ENCODE measurements at places on chromosomes 12 and 14.
A peak's percentile ranks its signal among the peaks of the same experiment; 100 is the strongest.

GRCh38 chr12:82474181-82474797 lies 116.0 kb downstream of the METTL25 start:
- no peak for DNase-seq

DNA sequence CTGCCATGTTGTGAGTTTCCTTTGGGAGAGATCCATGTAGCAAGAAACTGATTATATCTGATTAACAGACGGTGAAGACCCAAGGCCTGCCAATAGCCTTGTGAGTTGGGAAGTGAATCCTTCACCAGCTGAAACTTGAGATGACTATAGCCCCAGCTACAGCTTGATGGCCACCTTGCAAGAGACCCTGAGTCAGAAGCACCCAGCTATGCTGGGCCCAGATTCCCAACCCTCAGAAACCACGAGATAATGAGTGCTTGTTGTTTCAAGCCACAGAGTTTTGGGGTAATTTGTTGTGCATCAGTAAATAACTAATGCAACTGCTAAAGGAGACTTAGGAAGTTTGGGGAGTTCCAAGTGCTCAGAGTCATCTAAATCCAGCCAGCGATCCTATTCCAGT lies 80.3 kb downstream of the AVPR1A start:
- peak; percentile 32 for DNase-seq

DNA sequence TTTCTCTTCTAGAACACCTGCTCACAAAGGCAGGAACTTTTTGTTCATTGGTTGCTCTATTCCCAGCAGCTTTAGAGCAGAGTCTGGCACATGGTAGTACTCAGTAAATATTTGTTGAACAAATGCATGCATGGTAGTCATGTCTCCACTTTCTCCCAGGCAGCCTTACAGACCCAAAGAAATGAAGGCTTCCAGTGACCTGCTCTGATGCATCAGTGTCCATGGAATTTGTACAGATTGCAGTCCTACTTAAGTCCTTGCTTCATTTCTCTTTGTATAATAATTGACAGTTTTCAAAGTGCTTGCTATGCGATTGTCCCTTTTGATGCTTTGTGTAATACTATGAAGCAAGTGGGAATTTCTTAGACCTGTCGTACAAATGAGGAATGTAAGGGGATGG lies 119.6 kb downstream of the DERA start:
- no peak for DNase-seq

DNA sequence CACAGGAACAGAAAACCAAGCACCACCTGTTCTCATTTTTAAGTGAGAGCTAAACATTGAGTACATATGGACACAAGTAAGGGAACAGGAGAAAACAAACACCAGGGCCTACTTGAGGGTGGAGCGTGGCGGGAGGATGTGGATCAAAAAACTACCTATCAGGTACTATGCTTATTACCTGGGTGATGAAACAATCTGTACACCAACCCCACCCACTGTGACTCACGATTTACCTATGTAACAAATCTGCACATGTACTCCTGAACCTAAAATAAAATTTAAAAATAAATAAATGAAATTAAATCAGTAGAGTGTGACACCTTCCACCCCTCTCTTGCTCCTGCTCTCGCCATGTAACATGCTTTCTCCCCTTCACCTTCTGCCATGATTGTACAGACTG lies 615.5 kb downstream of the RPL10L start:
- DNase-seq: no peak

- no peak for DNase-seq
These were observed 45.2 kb upstream of the BAZ1A start for GRCh38 chr14:34920339-34920738.

DNA sequence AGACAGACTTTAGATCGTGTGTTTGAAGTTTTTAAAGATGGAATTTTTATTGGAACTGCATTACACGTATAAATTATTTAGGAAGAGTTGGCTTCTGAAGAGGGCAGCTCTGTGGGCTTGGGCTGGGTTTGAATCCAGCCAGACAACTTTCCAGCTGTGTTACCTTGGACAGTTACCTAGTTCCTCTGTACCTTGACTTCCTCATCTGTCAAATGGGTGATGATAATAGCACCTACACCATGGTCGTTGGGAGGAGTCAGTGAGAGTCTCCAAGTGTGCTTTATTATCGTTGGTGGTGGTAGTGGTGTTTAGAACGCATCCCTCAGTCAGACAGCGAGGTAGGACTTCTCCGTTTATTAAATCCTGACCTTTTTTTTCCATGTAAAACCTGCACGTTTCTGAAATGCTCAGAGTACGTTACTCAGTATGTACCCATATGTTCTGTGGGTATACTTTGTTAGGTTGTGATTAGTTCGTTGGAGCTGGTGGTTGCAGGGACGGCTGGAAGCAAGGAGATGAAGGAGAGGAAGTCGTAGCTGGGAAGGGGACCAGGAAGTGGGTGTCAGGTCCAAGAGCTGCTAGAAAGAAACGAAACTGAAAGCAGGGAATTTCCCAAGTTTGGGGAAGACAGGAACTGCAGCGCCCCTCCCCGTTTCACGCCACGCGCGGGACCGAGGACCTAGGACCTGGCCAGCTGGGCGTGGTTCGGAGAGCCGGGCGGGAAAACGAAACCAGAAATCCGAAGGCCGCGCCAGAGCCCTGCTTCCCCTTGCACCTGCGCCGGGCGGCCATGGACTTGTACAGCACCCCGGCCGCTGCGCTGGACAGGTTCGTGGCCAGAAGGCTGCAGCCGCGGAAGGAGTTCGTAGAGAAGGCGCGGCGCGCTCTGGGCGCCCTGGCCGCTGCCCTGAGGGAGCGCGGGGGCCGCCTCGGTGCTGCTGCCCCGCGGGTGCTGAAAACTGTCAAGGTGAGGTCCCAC lies at the start of gene OAS3:
OAS3 (plus strand) TSS at position 734 of the 979 bp plus-strand sequence; CDS start at position 791, 57 bp downstream.
- DNase-seq: no peak

DNA sequence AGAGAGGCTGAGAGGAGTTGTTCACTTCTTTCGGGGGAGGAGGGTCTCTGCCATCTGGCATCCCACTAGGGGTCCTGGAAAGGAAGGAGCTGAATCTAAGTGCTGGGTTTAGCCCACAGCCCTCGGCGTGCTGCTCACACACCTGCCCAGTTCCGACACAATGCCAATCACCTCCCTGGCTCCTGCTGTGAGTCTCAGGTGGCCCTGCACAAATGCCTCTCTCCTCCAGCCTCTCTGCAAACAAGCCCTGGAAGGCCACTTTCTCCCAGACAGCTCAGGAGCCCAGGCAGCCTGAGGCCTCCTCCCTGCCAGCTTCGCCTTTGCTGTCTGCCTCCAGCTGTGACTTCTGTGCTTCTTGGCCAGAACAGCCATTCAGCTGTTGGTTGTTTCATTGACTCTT lies 51.2 kb downstream of the SMIM41 start:
- peak; percentile 57 for DNase-seq

- no peak for DNase-seq
These were observed 114.2 kb downstream of the RERGL start for GRCh38 chr12:17975763-17976162.

DNA sequence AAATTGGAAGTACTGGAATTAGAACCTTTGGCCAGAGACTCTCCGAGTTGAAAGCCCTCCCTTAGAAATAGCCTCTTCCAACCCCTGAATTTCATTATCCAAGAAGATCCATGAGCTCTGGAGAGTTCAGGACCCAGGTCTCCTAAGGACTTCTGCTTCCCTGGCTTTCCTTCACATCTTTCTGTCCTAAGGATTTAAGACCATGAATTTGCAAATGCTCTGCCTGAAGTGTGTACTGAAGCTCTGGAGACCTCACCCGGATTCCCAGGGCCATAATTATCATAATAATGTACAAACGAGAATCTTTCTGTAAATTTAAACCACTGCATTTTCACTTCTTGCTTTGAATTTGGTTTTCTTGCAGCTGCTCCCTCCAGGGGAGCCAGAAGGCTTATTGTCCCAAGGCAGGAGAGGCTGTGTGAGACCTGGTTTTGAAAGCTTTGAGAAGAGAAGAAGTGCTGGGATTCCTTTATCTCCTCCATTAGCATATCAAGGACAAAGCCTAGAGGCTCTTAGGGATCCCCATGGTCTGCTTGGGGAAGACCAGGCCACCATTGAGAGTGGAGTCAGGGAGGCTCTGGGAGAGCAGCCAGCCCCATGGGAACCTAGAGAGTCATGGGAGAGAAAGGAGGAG lies 41.1 kb downstream of the GLRX5 start:
- DNase-seq: no peak

DNA sequence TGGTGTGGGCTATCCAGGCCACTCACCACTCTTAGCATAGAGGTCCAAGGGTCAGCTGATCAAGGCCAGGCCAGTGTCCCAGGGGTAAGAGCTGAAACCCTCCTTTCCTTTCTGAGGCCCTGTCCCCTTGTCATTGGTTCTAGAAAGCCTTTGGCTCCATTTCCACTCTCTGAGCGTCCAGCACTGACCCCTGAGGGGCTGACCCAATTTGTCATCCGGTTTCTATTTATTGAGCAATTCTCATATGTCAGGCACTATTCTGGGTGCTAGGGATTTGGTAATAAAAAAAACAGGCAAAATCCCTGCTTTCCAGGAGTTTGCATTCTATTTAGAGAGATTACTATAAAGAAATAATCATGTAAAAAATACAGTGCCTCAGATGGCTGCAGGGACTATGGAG lies 3.4 kb downstream of the KRT77 start:
- DNase-seq: no peak

DNA sequence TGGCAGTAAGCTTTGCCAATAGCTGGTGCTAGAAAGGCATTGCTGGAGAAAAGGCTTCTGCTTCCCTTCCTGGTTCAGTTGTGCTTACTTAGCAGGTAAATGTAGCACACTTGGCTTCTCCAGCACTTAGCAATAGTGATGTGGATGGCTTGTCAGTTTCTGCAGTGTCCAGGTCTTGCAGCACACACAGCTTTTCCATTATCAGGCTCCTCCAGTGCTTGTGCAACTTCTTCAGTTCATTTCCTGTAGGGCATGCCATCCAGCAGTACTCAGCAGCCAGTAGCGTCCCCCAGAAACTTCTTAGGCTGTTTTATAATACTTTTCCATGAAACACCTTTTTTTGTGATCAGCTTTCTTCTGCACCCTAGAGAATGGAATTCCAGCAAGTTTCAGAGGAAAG lies 154.6 kb downstream of the SLC6A15 start:
- DNase-seq: no peak
